ENCODE measurements at places on chromosomes 2 and 18. TPM values are rescaled to one million over a fixed set of nuclear protein-coding genes. Genes with fewer than 3 reads are reported as not detected.

ACOXL gene
- not detected for total RNA-seq

PLGLB2 gene
- total RNA-seq, result not detected

RAB27B gene
- total RNA-seq, result 3.0 TPM

SERPINB11 gene
- total RNA-seq, result not detected

ABHD1 gene
- 0.89 TPM for total RNA-seq

PROKR1 gene
- not detected for total RNA-seq

REG1B gene
- not detected for total RNA-seq

SULT1C2 gene
- total RNA-seq, result 1.5 TPM

LINC00305 gene
- not detected for total RNA-seq

SLC39A6 gene
- 61.6 TPM for total RNA-seq

FOXD4L1 gene
- total RNA-seq, result not detected

LYPD1 gene
- 158 TPM for total RNA-seq

LRRTM4 gene
- total RNA-seq, result not detected

BBS5 gene
- total RNA-seq, result 4.4 TPM

MOGAT1 gene
- total RNA-seq, result not detected

MAP3K19 gene
- total RNA-seq, result not detected

TACR1 gene
- not detected for total RNA-seq

LAMA3 gene
- total RNA-seq, result 45.0 TPM

IL36A gene
- not detected for total RNA-seq

All from mesangial cell (primary cell).